Bone marrow (tissue), 2 donors: ENCODE measurements at places on chromosomes 16 and 17.

- DNase-seq: no peak
Observed at GRCh38 chr17:56110463-56111135, 42.7 kb upstream of the ANKFN1 start.

DNA sequence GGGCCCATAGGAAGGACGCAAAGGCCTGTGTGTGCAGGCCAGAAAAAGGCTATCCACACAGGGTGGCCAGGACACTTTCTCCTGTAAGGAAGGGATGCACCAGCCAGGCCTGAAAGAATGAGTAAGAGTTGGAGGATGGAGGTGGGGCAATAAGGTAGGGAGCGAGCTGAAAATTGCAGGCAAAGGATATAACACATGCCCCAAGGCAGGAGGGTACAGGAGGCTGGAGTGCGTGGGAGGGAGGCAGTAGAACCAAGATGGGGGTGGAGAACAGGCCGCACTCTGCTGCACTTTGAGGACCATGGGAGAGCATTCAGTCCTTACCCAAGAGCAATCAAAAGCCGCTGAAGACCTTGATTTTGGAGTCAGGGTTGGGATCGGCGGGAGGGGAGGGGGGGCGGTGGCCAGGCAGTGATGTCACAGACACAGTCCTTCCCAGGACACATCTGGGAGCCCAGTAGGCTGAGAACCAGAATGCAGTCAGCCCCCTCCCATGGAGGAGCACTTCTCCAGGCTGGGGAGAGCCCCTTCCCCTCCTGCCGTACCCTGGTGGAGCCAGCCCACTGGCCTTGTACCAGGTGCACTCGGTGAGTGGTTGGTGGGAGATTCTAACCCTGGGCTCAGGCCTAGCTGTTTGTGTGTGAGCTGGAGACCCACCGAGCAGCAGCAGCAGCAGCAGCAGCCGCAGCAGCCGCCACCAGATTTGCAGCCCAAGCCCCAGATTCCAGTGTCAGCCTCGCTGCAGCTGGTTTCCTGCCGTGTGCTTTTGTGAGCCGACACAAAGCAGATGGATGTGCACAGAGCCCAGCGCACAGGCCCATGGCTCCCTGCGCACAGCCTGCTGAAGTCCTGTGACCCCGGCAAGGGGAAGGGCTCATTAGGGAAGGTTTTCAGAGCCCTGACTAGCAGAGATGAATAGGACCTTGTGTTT, 17.5 kb downstream of the ANKRD40 start:
- DNase-seq: no peak

DNA sequence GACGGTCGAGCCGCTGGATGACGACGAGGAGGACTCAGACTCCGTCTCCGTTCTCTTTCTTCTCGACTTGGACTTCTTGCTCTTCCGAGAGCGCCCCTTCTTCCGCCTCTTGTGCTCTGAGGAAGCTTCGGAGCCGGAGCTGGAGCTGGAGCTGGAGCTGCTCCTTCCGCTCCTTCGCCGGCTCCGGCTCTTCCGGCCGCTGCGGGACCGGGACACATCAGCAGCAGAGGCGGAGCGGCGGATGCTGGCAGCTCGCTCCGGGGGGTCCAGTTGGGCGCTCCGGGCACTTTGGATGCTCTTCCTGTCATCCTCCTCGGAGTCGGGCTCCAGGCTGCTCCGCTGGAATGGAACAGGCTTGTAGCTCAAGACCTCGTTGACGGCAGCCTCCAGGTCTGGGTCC, 36.9 kb downstream of the PIPOX start:
- no peak for DNase-seq

DNA sequence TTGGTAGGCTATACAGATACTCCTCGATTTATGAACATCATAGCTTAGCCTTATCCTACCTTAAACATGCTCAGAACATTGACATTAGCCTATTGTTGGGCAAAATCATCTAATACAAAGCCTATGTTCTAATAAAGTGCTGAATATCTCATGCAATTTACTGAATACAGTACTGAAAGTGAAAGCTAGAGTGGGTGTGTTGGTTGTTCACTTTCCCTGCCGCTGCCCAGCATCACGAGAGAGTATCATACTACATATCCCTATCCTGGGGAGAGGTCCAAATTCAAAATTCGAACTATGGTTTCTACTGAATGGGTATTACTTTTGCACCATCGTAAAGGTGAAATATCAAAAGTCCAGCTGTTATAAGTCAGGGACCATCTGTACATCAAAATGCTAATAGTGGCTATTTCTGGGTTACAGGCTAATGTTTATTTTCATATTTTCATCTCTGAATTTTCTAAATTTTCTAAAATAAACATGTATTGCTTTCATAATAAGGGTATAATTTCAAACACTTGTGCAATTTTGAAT, 54.5 kb downstream of the NACA2 start:
- no peak for DNase-seq

- DNase-seq: no peak
Observed at GRCh38 chr17:63276821-63277220, 169.3 kb downstream of the CYB561 start.

GRCh38 chr16:53482123-53482522, 20.9 kb downstream of the AKTIP start:
- DNase-seq: no peak

GRCh38 chr16:23527961-23528643, 17.8 kb upstream of the GGA2 start:
- DNase-seq: no peak

GRCh38 chr16:69924777-69925191, 26.4 kb upstream of the CLEC18A start:
- DNase-seq: no peak

DNA sequence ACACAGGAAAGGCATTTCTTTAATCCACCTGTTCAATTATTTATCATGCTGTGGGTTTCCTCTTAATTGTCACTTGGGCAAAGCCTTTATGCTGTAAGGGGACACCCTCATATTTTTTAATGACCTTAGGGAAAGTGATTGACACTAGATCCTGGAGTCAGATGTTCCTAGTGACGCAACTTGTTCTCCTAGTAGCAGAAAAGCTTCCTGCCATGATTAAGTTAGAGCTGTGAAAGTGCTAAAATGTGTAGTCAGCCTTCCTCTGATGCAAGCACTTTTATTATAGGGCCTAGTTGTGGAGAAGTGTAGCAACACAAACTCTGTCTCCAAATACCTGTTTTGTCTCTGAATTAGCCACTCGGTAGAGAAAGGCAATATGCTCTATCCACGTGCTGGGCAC, 12.3 kb downstream of the TMEM100 start:
- no peak for DNase-seq

DNA sequence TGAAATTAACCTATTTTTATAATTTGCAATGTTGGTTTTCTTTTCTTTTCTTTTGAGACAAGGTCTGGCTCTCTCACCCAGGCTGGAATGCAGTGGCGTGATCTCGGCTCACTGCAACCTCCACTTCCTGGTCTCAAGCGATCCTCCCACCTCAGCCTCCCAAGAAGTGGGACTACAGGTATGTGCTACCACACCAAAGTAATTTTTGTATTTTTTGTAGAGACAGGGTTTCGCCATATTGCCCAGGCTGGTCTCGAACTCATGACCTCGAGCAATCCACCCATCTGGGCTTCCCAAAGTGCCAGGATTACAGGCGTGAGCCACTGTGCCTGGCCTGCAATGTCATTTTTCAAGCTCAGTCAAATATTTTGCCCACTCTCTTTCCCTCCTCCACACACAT, 36.0 kb downstream of the MYH11 start:
- no peak for DNase-seq

DNA sequence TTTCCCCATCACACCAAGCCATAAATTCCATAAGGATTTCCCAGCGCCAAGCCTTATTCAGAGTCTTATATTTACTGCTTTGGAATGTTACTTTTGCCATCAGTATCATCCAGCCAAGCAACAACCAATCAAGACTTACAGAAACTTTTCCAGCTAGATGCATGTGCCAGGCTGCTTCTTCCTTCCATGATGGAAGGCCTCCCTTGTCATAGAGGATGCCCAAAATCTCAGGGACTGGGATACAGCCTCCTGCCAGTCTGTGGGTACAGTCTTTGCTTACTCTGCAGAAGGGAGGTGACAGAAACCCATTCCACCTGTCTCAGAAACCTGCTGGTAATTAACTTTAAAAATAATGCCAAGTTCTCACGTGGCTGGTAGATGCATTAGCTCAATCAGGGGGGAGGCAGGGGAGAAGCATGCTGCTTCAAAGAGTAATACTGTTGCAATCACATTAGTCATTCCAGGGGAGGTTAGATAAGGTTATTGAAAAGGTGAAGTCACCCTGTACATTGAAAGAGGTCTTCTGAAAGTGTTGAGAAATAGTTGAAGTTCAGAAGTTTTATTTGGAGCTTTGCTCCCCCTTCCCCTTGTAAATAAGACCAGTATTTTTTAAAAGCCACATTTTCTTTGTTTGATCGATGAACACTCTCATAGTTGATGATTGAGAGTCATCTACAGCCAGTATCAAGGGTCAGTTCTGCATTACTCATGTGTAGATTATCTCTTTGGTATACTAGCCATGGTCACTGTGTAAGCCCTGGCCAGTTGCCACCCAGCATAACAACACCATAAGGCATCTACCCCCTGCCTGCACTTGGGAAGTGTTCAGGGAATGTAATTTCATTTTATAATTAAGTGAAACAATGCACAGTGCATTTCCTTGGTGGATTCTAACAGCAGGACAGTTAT, 22.2 kb downstream of the HLF start:
- no peak for DNase-seq

DNA sequence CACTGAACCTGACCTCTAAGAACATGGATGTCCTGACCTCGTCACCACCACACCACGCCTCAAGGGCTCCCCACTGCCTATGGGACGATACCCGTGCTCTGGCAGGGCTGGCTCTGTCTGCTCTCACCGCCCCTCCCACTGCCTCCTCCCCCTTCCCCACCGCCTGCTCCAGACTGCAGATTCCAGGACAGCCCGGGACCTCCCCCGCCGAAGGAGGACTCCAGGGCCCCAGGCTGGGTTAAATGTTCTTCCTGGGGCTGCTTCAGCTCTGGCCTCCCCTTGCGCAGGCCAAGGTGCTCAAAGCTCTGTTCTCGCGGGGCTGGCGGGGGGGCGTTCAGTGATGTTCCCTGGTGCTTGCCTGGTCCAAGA, 3.1 kb downstream of the NPW start:
- no peak for DNase-seq

GRCh38 chr17:44757918-44758413, 822 bp upstream of the ADAM11 start:
- DNase-seq: no peak

DNA sequence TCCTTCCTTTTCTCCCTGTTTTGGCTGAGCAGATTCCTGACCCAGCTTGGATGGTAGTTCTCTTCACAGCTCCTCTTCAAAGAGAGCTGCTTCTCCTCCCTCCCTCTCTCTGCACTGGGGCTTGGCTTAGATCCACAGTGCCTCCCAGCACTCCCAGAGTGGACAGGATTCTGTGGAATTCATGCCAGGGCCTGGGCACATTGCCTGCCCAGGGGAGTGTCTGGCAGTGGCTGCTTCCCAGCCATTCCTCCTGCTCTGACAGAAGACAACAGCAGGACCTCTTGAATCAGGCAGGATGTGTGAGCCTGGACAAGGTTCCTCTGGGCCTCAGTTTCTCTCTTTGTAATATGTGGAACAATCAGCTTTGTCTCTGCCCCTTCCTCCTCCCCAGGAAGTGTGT, 4.5 kb upstream of the MMP28 start:
- no peak for DNase-seq
